ELF-1 (cell line): ENCODE measurements at places on chromosomes 1 and 21.

DNA sequence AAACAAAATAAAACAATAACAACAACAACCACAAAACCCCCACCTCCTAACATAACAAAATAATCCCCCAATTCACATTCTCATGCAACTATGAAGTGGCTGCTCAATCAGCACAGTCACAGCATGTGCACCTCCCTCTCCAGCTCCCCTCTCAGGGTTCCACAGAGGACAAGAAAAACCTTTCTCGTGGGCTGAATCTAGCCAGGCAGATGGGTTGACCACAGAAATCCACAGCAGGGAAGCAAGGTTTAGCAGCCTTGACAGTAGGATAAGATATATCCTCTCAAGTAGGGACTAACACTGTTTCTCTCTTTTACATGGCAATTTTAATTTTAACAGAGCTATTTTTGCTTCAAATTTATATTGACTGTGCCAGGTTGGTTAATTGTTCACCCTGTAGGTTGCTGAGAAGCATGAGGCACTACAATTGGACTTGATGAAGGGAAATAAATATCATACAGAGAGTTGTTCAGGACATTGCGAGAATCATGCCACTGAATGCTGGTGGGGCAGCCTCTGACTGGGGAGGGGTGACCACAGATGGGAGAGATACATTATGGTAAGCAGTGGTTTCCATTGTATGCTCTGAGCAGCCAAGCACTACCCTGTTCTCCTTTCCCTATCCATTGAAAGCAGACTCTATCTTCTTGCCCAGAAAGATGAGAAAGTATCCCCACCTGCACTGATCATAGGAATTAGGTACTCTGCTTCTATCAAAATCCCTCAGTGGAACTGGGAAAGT, 535.1 kb downstream of the DPYD start:
- no peak for DNase-seq

- DNase-seq = peak; percentile 61
Measured at GRCh38 chr1:154524881-154525280, 22.7 kb upstream of the SHE start.

DNA sequence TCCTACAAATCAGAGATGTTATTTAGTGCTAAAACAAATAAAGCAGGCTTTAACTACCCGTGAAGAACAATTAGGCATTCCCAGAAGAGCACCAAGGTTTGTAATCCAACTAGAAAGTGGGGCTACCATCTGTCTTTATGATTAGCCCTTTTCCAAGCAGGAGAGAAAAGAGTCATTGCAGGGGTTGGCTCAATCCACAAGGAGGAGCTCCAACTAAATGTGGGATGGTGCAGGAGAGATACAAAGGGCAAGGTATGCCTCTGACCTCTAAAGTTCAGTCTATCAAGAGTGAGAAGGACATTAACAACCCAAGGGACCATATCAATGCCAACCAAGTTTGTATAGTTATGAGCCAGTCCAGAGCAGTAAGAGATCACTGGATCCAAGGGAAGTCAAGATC, 382.7 kb upstream of the DUSP10 start:
- DNase-seq = peak; percentile 36

DNA sequence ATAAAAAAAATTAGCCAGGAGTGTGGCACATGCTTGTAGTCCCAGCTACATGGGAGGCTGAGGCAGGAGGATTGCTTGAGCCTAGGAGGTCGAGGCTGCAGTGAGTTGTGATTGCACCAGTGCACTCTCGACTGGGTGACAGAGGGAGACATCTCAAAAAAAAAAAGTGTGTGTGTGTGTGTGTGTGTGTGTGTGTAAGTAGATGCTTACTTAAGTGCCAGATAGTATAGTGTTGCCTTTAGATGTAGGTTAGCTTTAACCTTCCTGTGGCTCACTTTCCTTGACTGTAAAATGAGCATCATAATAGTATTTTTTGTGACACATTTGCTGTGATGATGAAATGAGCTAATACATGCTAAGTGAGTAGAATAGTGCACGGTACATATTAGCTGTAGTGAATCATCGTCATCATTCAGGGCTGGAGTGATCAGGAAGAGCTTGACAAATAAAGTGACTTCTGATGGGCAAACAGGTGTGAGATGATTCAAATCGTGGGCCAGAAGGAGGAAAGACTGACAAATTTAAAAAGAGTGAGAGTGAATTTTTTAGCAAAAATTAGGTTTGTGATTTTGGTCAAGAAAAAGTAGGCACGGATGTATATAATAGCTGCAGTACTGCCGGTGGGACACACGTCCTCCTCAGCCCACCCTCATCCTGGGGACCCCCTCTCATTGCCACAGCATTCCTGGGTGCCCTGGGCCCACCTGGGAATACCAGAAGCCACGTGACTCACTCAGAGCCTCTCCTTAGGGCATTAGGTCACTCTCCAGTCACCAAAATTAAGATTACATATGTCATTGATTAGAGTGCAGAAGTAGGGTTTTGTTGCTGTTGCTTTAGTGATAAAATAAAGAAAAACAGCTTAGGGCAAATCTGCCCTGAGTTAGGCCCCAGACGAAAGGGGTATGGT, 33.9 kb downstream of the EIF2D start:
- DNase-seq = no peak

- DNase-seq = no peak
Measured at GRCh38 chr1:214004014-214004413, 16.2 kb downstream of the PROX1 start.

DNA sequence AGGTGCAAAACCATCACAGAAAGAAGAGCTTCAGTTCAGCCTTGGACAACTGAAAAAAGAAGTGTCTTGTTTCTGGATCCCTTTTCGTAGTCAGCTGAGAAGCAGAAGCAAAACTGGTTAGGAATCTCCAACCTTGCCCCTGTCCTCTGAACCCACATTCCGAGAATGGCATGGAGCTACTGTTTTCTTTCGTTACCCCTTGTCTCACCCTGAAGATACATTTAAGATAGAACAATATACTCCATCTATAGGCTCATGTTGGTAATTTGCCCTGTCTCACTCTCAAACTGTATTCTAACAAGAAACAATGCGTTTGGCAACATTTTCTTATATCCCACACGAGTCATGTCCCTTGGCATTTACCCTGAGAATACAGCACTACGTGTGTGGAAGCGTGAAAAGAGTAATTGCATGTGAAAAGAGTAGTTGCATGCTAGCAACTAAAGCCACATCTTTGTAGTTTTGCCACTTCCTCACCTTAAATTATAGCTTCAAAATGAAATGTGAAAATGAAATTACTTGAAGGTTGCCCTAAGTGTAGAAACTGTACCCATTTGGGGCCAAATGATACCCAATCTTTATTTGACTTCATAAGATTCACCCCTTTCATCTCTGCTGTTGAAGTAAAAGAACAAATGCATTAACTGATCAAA, 5.3 kb downstream of the SLAMF7 start:
- DNase-seq = no peak

DNA sequence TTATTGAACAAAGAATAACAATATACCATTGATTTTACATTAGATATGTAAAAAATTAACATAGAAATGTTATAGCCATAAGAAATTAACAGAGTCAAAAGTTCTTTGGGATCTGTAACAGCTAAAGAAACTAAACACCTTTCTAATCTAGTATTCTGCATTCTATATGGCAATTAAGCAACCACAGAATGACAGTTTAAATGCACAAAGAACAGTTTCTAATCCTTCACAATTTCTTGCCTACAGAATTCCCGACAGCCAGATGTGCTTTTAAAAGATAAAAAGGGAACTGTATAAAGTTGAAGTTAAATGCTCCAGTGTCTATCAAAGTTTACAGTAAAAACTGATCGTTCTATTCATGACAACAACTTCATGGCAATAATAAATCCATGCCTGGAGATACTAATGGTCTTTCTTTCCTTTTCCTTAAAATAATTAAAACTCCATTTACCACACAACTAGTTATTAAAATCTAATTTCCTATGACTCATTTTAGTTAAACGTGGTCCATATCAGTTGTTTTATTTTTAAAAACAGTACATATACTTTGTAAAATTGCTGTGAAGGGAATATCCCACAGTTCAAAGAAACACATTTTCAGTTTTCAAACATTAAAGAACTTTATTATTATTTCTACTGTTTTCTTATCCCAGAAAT, 110.2 kb downstream of the EIF4G3 start:
- DNase-seq = no peak

DNA sequence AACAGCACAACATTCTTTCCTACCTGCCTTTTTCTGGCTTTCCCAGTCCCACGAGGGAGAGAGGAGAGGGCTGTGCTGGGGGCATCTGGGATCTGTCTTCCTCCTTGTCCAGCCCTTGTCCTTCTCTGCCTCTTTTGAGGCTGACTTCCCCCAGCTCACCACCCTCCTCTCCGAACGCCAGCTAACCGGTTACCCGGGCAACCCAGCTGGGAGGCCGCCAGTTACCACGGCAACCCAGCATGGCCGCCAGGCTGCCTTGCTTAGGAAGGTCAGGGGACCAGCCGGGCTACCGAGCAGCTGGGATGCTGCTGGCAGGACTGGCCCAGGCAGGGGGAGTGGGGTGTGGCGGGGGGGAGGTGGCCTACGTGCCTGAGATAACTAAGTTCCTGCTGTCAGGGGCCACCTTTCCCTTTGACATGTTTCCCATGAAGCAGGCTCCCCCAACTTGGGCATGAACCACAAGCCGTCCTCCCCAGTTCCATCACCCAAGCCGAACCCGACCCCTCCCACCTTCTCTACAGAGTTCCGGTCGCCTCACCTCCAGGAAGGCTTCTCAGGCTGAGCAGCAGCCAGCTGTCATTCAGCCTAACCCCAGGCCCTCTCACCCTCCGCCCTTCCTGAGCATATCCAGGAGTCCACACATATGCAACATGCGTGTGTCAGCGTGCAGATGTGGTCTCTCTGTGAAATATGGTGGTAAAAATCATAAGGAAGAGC, 8.7 kb downstream of the PLEKHA6 start:
- peak; percentile 92 for DNase-seq

- no peak for DNase-seq
Measured at GRCh38 chr1:223201967-223202366, 58.9 kb upstream of the TLR5 start.

GRCh38 chr1:200150721-200151120, 123.2 kb downstream of the NR5A2 start:
- peak; percentile 37 for DNase-seq

GRCh38 chr1:107637101-107637500, 327.9 kb downstream of the VAV3 start:
- DNase-seq = no peak

GRCh38 chr1:220497220-220497947, 30.6 kb upstream of the MARK1 start:
- DNase-seq = peak; percentile 61

GRCh38 chr1:184827600-184828368, 73.1 kb upstream of the EDEM3 start:
- DNase-seq = peak; percentile 9

GRCh38 chr1:12609469-12610003, 8.5 kb downstream of the DHRS3 start:
- DNase-seq = no peak

GRCh38 chr1:11071463-11072215, 11.8 kb upstream of the SRM start:
- DNase-seq = no peak

DNA sequence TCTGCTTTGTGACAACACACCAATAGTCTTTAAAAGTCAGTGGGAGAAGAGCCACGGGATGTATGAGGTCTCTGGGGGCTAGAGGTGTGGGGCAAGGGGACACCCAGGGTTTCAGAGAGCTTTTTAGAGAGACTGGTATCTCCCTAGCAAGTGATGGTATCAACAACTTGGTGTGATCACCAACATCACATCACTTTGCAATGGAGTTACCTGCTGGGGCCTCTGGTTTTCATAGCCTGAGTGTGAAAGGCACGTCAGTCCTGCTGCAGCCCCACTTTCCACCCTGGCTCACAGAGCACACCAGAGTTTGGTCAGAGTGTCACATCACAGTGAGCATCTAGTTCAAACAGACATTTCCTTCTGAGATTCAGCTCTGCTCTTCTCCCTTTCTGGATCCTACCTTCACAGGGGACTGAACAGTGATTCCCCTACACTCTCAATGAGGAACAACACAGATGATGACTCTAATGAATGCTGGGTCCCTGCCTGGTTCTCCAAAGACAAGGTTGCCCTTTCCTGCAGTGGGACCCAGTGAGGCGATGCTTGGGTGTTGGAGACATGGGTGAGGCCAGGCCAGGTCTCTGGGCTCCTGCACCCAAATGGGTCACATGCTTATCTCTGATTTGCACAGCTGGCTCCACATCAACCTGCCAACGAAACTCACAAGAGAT, 2.0 kb upstream of the MAN1C1 start:
- no peak for DNase-seq

DNA sequence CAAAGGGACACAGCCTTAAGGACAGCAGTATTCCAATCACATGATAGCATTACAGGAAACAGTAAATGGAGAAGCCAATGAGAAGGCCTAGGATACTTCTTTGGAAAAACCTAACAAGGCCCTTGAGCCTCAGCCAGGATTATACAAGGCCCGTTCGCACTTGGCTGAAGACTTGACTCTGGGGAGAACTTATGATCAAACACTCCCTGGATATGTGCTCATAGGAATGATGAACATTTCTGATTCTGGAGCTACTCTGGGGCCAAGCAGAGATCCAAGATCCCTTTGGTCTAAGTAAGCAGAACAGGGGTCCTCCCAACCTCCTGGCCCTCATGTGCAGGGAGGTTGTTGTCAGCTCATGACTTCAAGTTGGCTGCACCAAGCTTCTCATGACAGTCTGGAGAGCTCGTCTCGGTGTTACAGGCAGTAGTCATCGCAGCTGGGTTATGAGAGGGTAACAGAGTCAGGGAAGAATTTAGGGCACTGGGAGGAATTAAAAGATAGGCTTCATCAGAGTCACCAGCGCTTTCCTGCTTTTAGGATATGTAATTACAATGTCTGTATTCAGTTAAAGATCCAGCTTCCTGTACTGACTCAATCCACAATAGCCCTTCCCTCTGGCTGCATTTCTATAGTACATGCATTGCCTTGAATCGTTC, 92.5 kb upstream of the IRF2BP2 start:
- no peak for DNase-seq

GRCh38 chr21:41571938-41572510, 64.1 kb upstream of the TMPRSS2 start:
- DNase-seq = no peak

DNA sequence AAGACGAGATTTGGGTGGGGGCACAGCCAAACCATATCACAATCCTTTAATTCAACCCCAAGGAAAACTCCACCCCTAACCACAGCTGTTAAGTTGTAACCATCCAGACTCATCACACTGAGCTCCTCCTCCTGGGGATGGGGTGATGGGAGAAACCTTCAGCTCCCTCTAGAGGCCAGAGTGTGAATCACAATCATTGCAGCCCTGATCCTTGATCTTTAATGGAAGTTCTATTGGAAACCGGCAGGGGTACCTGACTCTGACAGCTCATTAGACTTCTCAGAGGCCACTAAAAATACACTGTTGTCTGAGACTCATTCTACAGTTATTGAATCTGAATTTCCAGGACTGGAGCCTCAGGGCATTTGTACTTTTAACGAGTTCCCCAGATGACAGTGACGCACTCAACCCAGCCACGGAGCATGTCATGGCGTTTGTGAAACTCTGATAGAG, 127.2 kb downstream of the IGSF21 start:
- peak; percentile 87 for DNase-seq
